ENCODE measurements at places on chromosomes 11 and 22. TPM values are rescaled to one million over a fixed set of nuclear protein-coding genes. Genes with fewer than 3 reads are reported as not detected.

The MISFA gene
- total RNA-seq = 0.98 TPM

The VSIG10L2 gene
- total RNA-seq = 0.09 TPM

The CHRM1 gene
- total RNA-seq = not detected

The CADM1 gene
- 0.34 TPM for total RNA-seq

The OR52E8 gene
- total RNA-seq = not detected

The BAIAP2L2 gene
- total RNA-seq = 0.33 TPM

The TOLLIP gene
- 18.1 TPM for total RNA-seq

The KIF18A gene
- 2.2 TPM for total RNA-seq

The MS4A15 gene
- total RNA-seq = not detected

The RFPL2 gene
- total RNA-seq = 0.09 TPM

The OR5P2 gene
- not detected for total RNA-seq

The MRGPRE gene
- not detected for total RNA-seq

The SLC22A25 gene
- total RNA-seq = not detected

The SYVN1 gene
- total RNA-seq = 12.3 TPM

The OSBP2 gene
- total RNA-seq = 14.9 TPM

The EHD1 gene
- 24.4 TPM for total RNA-seq

The NECTIN1 gene
- 4.6 TPM for total RNA-seq

The PATE2 gene
- total RNA-seq = 0.22 TPM

Data from dermis lymphatic vessel endothelial cell (primary cell).